ENCODE measurements at places on chromosomes 6 and 20.

DNA sequence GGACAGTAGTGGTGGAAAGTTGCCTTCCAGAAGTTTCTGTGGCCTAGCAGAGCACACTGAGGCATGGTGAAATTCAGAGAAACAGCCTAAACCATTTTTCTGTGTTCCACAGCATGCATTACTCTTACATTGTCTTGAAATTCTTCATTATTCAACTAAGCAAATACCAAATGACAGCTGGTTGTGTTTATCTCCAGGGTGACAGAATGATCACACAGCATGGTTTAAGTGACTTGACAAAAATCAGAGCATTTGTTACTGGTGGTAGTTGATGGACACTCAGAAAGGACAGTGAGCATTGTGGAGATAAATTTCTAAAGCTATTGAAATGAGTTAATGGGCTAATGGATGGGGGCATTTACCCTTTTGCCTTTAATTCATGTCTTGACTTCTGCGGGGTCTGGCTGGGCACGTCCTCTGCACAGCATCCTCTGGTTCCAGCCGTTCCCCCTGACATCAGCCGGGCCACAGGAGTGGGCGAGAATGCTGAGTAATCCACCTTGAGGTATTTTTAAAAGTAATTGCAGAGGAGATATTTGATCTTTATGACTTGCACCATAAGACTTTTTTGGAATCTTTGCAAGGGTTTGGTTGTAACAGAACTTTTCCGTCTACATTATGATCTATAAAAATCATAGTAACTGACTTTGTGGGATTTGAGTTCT, 78.9 kb upstream of the SCP2D1 start:
- DNase-seq: no peak

DNA sequence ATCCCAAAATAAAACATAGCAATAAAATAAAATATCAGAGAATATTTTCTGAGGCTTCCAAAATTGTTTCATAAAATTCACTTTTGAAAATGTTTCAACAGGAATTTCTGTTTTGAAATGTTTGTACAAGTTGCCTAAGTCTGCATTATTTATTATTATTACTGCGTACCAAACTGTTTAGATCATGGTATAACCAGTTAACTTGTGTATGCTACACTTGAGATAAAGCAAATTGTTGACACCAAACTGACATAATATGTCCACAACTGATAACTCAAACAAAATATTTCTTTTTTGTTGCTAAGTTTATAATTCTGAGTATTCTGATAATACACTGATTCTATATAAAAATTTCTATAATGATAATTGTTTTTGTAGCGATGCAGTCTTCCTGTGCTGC, 531.8 kb upstream of the EYS start:
- no peak for DNase-seq

DNA sequence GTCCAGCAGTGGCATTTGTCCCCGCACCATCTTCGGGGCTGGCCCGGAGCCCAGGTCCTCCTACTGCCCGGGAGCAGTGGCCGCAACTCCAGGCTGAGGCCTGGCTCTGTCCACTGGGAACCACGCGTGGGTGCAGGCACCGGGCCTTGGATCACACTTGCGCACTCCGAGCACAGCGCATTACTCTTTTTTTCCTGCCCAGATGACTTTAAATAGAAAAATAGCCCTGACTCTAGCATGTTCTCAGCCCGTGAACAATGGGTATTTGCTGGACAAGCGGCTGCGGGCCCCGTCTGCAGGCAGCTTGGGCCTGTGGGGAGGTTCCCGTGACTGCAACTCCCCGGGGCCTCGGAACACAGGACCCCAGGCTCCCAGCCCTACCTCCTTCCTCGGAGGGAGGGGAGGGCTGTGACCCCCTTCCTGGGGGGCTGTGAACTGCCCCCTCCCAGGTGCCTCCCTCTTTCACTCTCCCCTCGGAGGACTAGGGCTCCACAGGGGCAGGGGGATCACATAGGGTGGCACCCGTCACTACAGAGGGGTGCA, 162.2 kb downstream of the TBXT start:
- DNase-seq: no peak

DNA sequence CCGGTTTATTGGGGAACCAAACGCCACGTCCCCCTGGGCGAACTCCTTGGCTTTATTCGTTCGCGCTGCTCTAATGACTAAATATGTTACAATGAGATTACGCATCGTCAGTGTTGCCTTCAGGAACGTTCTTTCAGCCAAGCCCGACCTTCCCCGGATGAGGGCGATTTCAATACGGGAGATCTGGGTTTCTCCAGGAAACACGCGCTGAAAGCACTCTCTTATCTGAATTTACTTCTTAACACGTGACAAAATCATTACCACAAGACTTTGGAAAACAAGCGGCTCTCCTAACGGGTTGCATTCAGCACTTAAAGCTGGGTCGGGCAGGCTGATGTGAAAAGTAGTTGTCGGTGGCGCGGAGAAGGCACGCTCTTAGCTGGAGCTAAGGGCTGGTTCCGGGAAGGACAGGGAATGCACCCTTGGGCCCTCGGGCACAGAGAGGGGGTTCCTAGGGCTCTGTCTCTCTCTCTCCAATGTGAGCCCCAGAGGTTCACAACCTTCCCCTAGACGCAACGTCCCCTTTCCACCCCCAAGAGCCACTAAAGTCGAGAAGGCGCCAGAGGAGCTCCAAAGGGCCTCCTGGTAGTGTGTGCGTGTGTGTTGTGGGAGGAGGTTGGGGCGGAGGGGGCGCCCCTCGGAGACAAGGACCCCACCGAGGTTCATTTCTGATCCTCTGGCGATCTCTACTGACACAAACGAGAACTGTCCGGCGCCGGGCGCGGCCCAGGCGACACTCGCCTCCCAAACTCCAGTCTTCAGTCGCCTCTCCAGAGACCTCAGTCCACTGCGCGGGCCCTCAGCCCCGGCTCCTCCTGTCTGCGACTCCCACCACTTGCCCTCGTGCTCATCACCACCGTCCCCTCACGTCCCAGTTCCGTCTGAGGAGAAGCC, 7.1 kb upstream of the NKX2-2 start:
- DNase-seq: no peak

- DNase-seq: no peak
Observed at GRCh38 chr6:40252531-40253258, 318.4 kb upstream of the MOCS1 start.

DNA sequence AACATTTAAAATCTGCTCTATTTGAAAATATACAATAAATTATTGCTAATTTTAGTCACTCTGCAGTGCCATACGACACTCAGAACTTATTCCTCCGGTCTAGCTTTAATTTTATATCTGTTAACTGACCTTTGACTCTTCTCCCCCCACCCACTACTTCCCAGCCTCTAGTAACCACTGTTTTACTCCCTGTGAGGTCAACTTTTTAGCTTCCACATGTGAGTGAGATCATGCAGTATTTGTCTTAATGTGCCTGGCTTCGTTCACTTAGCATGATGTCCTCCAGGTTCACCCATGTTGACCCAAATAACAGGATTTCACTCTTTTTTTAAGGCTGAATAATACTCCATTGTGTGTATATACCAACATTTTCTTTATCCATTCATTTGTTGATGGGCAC, 80.8 kb downstream of the RPP40 start:
- DNase-seq: no peak

DNA sequence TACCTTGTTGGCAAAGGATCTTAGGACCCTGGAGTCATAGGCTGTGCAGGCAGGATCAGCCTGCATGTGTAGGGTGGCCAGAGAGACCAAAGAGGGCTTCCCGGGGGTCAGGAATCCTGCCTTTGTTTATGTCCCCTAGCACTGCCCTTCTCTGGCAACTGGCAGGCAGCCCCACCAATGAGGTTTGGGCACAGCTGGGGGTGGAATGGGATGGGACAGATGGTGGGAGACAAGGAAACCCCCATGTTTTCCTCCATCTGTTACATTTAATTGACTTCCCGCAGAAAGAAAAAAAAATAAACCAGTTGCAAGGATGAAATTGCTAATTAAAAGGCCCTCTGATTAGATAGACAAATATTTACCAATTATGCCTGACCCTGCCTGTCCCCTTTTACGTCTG, 27.6 kb downstream of the CD40 start:
- no peak for DNase-seq

GRCh38 chr6:15922510-15923250, 206.2 kb upstream of the MYLIP start:
- DNase-seq: no peak

DNA sequence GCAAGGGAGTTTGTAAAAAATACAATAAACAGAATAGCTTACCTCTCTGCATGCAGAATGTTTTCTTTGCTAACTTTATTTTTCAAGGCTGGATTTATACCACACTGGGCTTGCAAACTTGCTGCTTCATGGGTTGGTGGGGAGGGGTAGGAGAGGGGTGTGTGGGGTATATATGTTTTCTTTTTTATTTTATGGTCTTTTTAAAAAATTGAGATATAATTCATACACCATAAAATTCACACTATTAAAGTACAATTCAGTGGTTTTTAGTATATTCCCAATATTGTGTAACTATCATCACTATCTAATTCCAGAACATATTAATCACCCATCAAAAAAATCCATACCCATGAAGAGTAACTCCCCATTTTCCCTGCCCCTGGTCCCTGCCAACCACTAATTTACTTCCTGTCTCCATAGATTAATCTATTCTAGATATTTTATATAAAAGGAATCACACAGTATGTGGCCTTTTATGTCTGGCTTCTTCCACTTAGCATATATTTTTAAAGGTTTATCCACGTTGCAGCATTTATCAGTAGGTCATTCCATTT, 14.3 kb upstream of the TRPC4AP start:
- DNase-seq: no peak

DNA sequence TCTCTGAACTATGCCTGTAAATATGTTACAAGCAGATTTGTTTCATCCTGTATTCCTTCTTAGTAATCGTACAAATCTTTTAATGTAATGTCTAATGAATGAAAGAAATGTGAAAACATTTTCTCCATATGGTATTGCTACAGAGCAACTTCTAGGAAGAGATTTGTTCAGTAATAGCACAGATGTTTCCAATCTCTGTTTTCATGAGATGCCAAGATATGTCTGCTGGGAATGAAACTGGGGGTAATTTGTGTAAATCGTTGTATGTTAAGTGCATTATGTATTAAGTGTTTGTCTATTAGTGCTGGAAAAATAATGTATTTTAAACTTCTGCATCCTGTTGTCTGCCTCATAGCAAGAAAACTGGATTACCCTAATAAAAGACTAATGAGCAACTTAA, 722.2 kb upstream of the EYS start:
- DNase-seq: no peak

DNA sequence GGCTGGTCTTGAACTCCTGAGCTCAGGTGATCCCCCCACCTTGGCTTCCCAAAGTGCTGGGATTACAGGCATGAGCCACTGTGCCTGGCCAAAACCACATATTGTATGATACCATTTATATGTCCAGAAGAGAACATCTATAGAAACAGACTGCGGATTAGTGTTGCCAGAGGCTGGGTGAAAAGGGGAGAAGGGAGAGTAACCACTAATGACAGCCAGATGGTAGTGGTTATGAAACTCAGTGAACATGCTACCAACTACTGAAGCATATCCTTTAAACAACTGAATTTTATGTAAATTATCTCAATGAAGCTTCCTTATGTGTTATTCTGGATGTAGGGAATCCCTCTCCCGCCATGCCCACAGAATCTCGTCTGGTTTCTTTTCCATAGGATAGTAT, 15.7 kb downstream of the SLC23A2 start:
- no peak for DNase-seq

GRCh38 chr6:39897698-39898097, 36.6 kb downstream of the MOCS1 start:
- DNase-seq: no peak

- DNase-seq: no peak
Observed at GRCh38 chr6:107408714-107409113, 50.6 kb downstream of the PDSS2 start.

DNA sequence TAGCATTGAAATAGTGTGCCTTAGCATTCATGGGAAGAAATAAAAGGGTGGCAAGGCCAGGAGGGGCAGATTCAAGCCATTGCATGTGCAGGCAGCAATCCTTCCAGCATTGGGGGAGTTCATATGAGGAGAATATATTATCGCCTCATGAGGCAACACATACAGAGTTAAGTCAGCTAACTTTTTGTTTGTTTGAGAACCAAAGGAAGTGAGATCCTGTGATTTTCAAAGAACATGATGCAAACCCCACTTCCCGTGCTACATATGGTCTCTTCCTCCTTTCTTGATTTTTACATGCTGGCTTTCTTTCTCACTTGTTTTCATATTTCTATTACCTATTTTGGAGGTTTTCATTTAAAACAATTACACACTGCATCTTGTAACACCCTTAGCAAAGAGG, 579.7 kb upstream of the ARID1B start:
- no peak for DNase-seq

DNA sequence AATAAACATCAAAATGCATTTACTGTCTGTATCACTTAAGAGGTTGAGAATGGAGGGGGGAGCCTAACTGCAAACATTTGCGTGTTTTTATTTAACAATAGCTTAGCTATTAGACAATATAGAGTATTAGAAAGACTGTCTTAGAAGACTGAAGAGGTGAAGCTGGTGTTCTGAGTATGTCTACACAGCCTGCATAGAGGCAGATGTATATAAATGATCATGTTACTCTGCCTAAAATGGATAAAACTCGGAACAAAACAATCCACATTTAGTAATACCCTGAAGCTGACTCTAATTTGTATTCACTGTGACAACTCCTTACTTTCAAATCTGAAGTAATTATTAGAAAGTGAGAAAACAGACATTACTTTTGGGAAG, 181.9 kb downstream of the GMPR start:
- no peak for DNase-seq
